ENCODE measurements at places on chromosomes 7 and 10. TPM values are rescaled to one million over a fixed set of nuclear protein-coding genes. Genes with fewer than 3 reads are reported as not detected.

The FKBP9 gene
- 141 TPM for total RNA-seq

The SEMA3A gene
- 12.8 TPM for total RNA-seq

The PRF1 gene
- total RNA-seq, result not detected

The PAPSS2 gene
- 3.8 TPM for total RNA-seq

The FAM237B gene
- not detected for total RNA-seq

The MINPP1 gene
- 17.9 TPM for total RNA-seq

The IGF2BP3 gene
- total RNA-seq, result 14.4 TPM

The ANKRD30A gene
- total RNA-seq, result not detected

The NPTX2 gene
- total RNA-seq, result 3.0 TPM

The ACSL5 gene
- total RNA-seq, result 0.17 TPM

The UCN3 gene
- not detected for total RNA-seq

The HECTD2 gene
- total RNA-seq, result 8.4 TPM

The PDSS1 gene
- total RNA-seq, result 4.8 TPM

The EBF3 gene
- total RNA-seq, result under 0.01 TPM

The TLL2 gene
- total RNA-seq, result 0.17 TPM

The LIPJ gene
- not detected for total RNA-seq

The CABCOCO1 gene
- not detected for total RNA-seq

The SORBS1 gene
- total RNA-seq, result 1.6 TPM

The CHAT gene
- not detected for total RNA-seq

The PLAC9 gene
- 0.50 TPM for total RNA-seq

The CYREN gene
- total RNA-seq, result 55.8 TPM

The ANKRD1 gene
- 60.7 TPM for total RNA-seq

The PTPRN2 gene
- 0.91 TPM for total RNA-seq

The ADRA2A gene
- not detected for total RNA-seq

The UROS gene
- 61.9 TPM for total RNA-seq

The DNAH11 gene
- total RNA-seq, result 0.17 TPM

The PAX2 gene
- total RNA-seq, result not detected

The EEPD1 gene
- total RNA-seq, result 2.0 TPM

The HTR7 gene
- total RNA-seq, result 24.9 TPM

The FRA10AC1 gene
- 10.8 TPM for total RNA-seq

The CACNB2 gene
- total RNA-seq, result under 0.01 TPM

The WIPF3 gene
- not detected for total RNA-seq

The CPED1 gene
- 2.0 TPM for total RNA-seq

The SYT15B gene
- not detected for total RNA-seq

The GHRHR gene
- not detected for total RNA-seq

The SH2D4B gene
- total RNA-seq, result under 0.01 TPM

The SLC16A9 gene
- total RNA-seq, result under 0.01 TPM

The RBP3 gene
- not detected for total RNA-seq

The LMOD2 gene
- not detected for total RNA-seq

The MOSPD3 gene
- 6.8 TPM for total RNA-seq

The FAM25A gene
- total RNA-seq, result 6.8 TPM

The RTKN2 gene
- total RNA-seq, result 4.5 TPM

The FGFR2 gene
- 19.0 TPM for total RNA-seq

The CDHR1 gene
- 27.4 TPM for total RNA-seq

The TUBAL3 gene
- 0.73 TPM for total RNA-seq

The FAM25C gene
- not detected for total RNA-seq

The CCL26 gene
- not detected for total RNA-seq

The IL6 gene
- 0.66 TPM for total RNA-seq

The LIPK gene
- not detected for total RNA-seq

The PDIA4 gene
- 183 TPM for total RNA-seq

Measured in mammary epithelial cell (primary cell).